ENCODE measurements at places on chromosomes 3 and 15.

DNA sequence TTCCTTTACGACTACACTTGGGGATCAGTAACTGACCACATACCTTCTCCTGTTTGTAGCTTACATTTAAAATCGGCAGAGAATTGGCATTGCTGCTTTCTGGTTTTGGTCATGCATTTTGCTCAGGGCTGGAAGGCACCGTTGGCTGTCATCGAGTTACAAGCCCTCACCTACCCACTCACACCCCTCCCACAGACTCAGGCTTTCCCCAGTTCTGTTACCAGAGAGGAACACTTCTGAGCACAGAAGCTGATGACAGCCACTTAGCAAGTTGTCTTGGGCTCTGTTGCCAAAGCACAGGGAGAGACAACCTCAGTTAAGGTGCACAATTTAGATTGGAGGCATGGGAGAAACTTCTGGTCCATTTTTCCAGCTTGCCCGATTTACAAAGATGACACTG lies 204.8 kb upstream of the TOPAZ1 start:
- DNase-seq: no peak

DNA sequence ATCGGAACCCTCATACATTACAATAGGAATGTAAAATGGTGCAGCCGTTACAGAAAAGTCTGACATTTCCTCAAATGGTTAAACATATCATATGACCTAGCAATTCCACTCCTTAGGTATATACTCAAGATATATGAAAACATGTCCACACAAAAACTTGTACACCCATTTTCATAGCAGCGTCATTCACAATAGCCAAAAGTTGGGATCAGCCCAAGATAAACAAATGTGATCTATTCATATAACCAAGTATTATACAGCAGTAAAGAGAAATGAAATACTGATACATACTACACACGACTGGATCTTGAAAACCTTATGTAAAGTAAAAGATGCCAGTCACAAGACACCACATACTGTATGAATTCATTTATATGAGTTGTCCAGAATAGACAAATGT lies 102.4 kb downstream of the MSL2 start:
- peak; percentile 18 for DNase-seq

GRCh38 chr15:37245358-37245757 lies 145.0 kb upstream of the MEIS2 start:
- no peak for DNase-seq

DNA sequence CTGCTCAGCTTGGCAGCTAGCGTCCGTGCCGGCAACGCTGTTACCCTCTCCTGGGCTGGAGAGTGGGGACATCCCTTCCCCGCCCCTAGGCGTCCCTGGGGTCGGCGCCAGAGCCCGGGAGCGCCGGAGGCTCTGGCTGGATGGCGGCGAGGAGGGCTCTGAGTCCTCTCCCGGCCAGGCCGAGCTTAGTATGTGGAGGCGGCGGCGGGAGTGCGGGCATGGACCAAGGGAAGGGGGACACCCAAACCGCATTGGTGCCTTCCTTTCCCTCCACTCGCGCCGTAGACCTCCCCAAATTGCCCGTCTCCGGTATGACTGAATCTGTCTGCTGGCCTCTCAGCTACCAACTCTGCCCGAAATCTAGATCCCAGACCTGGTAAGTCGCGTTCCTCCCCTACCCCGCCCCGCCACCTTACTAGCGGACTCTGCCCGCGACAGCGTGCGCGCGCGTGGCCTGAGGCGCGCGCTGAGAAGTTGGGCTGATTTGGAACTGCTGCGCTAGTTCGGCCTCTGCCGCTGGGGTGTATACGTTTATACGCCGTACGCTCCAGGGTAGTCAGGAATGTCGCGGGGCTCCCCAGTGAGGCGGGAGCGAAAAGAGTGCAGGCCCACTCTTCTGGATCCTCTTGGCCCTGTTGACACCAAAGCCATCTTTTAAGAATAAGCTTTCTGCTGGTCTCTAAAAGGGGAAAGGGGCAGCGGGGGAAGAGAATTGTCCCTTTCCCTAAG lies 12.2 kb downstream of the ZIC1 start:
- DNase-seq: no peak
